GF-D8 (cell line): ENCODE measurements at places on chromosomes 3 and 15.

DNA sequence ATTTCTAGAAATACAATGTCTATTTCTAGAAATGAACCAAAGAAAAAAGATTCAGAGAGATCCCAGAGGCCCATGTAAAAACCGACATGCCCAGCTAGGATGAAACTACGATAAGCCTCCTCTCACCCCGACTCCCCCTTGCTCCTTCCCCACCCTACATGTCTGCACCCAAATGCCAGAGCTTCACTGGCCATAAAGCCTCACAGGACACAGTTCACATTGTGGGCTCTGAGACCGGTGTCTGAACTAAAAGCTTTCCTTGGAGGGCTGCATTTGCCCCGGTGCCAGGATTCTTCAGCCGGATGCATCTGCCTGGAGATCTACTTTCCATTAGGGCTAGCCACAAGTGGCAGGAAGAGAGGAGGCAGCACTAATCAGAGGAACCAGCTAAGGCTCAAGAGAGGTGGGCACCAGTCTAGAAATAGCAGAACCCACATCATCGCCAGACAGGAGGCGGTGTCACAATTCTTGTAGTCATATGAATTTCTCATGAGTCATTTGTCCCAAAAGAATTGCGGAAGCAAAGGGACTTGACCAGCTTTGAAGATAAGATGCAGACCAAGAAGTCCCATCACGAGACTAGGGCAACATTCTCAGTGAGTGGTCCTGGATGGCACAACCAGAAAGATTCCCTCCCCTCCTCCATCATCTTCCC, 353.6 kb downstream of the NTRK3 start:
- DNase-seq: peak; percentile 31

DNA sequence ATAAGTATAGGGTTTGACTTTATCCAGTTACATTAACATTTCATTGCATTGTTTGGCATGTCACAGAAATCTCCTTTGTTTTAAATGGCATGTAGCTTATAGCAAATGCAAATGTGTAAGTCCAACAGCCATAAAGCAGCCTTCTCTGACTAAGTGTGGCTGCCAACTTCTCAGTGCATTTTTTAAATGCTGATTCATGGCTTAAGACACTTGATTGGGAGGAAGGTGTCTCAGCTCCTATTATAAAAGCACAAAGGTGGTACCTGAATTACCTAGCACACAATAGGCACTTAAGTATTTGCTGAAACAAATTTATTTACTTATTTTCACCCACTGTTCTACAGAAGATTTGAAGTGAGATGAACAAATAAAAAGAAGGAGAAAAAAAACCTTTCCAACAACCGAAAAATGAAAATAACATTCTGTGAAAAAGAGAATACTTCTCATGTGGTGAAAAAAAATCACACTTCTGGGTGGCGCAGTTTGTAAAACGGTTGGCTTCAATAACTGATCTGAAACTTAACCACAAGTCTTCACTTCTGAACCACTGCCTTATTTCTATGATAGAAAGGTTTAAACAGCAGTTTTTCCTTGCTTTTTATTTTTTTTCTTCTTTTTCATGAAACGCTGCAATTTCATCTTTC, 105.5 kb upstream of the ICE2 start:
- no peak for DNase-seq

GRCh38 chr15:45089712-45090373, 24.1 kb downstream of the DUOX2 start:
- DNase-seq: no peak

- DNase-seq: peak; percentile 37
Measured at GRCh38 chr15:51649659-51650521, 27.3 kb upstream of the DMXL2 start.

- DNase-seq: no peak
Measured at GRCh38 chr3:151015767-151016477, 43.4 kb upstream of the CLRN1 start.

- DNase-seq: peak; percentile 69
Measured at GRCh38 chr3:69058180-69058946, 6.2 kb upstream of the TMF1 start.

DNA sequence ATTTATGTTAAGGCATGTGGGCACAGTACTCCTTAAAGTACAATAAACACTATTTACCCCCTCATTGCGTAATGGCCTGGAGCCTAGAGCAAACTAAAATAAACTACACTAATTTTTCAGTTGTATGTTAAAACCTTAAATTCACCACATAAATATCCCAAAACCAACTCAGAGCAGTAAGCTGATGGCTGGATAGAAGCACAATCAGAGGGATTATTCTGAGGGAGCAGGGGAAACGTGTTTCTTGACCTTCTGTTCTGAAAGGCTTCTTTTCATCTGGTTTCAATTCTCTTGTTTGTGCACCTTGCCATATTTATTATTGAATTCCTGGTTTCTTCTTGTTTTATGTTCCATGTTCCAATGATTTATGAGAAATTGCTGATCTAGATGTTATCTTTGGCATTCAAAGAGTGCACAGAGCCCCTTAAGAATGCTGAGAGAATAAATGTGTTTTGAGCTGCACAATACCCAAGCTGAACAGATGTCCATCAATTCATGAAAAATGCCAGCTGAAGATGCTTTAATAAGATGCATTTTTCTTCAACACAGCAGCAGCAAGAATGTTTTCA, 29.6 kb downstream of the RPL22L1 start:
- DNase-seq: no peak

DNA sequence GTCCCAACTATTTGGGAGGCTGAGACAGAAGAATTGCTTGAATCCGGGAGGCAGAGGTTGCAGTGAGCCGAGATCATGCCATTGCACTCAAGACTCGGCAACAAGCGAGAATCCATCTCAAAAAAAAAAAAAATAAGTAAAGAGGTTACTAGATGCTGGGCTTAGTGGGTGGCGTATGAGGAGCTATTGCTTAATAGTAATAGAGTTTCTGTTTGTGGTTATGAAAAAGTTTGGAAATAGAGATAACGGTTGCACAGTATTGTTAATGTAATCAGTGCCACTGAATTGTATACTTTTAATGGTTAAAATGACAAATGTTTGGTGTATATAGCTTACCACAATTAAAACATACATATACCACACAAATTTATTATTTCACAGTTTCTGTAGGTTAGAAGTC, 14.7 kb upstream of the HHATL start:
- DNase-seq: no peak

GRCh38 chr15:75786575-75786947, 56.7 kb upstream of the UBE2Q2 start:
- no peak for DNase-seq

GRCh38 chr15:67148196-67148701, 82.8 kb downstream of the SMAD3 start:
- DNase-seq: peak; percentile 11

GRCh38 chr15:56356616-56357015, 8.6 kb upstream of the TEX9 start:
- DNase-seq: no peak

DNA sequence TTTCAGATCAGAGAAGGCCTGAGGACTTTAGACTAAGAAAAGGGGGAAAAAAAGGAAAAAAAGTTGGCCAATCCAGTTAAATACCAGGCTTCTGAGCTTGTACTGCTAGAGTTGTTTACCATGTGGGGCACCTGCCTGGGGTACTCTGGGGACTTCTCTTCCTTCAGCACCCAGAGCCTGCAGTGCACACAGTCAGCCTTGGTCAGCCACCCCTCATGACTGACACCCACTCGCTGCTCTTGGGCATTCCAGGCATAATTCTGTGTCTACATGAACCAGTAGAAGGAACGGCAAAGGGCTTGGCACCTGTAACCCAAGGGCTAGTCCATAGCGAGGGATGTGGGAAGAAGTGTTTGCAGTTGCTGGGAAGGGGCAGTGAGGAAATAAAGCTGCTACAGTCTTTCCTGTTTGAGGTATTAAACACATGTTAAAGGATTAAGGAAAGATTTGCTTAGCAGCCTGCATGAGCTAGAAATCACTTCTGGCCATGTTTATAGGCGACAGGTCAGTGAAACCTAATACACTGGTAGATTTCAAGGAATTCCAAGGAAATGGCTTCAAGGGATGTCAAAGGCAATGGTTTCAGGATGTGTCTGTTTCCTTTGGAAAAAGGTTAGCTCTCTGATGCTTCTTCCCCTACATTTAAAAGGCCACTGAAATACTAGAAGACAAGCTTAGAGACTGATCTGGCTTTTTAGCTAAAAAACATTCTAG, 232.5 kb downstream of the CHST2 start:
- DNase-seq: no peak

- no peak for DNase-seq
Measured at GRCh38 chr3:137770835-137771399, 6.8 kb downstream of the SOX14 start.

- no peak for DNase-seq
Measured at GRCh38 chr15:41698779-41699178, 38.6 kb downstream of the MGA start.

- DNase-seq: no peak
Measured at GRCh38 chr15:25883463-25884259, 20.5 kb upstream of the ATP10A start.

GRCh38 chr3:35757991-35758757, 118.8 kb downstream of the ARPP21 start:
- DNase-seq: no peak

DNA sequence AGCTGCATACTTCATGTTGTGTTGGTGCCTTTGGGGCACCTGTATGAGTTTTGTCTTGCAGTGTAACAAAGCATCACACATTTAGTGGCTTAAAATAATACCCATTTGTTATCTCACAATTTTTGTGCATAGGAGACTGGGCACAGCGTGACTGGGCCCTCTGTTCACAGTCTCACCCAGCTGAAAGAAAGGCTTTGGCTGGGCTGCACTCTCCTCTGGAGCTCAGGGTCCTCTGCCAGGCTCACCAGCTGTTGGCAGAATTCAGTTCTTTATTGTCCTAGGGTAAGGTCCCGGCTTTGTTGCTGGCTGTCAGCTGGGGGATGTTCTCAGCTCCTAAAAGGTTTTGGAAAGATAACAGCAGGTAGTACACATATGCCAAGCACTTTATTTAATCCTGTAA, 263.3 kb downstream of the CLSTN2 start:
- no peak for DNase-seq

DNA sequence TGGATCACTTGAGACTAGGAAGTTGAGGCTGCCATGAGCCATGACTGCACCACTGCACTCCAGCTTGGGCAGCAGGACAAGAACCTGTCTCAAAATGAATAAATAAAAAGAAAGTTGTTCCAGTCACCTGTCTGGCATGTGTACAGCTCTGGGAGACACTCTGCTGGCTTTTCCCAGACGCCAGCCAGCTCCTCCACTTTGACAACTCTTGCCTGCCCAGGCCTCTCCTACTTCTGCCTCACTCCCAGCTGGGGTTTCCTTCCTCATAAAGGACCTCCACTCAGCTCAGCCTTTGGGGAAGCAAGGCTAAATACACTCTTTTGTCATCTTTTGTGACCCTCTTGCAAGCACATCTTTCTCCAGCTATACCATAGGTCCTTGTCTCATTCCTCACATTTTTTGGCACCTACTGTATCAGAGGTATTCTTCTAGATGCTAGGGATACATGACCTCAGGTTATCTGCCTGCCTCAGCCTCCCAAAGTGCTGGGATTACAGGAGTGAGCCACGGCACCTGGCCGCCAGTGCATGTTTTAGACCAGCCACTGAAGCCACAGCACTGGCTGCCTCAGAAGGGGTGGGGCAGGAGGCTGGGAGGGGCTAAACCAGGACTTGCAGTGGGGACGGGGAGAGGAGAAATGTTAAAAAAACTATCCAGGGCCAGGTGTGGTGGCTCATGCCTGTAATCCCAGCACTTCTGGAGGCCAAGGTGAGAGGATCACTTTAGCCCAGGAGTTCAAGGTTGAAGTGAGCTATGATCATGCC, 10.0 kb upstream of the ELP6 start:
- no peak for DNase-seq

- no peak for DNase-seq
Measured at GRCh38 chr15:91246998-91247397, 146.9 kb downstream of the SV2B start.

GRCh38 chr3:125125821-125126245, 70.0 kb upstream of the HEG1 start:
- DNase-seq: peak; percentile 79

DNA sequence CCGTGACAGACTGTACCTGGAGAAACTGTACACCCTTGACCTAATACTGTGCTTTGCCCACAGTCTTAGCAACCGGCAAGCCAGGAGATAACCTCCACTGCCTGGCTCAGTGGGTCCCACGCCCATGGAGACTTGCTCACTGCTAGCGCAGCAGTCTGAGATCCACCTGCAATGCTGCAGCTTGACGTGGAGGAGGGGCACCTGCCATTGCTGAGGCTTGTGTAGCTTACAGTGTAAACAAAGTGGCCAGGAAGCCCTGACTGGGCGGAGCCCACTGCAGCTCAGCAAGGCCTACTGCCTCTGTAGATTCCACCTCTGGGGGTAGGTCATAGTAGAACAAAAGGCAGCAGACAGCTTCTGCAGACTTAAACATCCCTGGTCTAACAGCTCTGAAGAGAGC, 189.3 kb downstream of the EDEM1 start:
- no peak for DNase-seq

- no peak for DNase-seq
Measured at GRCh38 chr3:13404626-13405452, 15.3 kb downstream of the NUP210 start.

DNA sequence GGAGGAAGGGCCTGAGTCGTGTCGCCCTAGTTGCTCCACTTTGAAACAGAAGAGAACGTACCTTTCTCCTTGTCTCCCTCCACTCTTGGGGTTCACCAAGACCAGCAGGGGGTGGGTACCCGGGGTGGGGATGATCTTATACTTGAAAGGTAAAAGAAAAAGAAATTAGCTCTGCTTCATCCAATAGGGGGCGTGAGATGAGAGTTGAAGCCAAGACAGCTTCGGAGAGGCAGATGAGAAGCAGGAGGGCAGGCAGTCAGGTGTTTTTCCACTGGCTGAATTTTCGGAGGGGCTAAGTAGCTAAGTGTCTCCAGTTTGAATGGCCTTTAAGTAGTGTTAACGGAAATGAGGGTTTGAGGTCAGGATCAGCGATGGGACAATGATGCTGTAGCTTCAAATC, 100.4 kb downstream of the DGKG start:
- no peak for DNase-seq

DNA sequence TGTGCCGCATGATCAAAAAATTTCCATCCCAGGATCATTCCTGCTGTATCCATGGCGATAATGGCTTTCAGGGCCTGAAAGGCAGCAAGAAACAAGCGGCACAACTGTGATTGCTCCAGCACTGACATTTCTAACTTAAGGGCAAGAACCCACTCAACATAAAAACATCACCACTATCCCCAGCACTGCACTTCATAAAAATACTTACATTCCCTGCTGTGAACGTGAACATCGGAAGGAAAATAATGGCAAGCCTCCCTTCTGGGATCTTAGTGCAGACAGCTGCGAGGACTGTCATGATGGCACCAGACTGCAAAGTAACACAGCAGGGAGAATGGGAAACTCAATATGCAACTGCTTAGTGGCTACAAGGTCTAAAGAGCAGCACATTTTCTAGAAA, 8.1 kb upstream of the MAP6D1 start:
- no peak for DNase-seq

DNA sequence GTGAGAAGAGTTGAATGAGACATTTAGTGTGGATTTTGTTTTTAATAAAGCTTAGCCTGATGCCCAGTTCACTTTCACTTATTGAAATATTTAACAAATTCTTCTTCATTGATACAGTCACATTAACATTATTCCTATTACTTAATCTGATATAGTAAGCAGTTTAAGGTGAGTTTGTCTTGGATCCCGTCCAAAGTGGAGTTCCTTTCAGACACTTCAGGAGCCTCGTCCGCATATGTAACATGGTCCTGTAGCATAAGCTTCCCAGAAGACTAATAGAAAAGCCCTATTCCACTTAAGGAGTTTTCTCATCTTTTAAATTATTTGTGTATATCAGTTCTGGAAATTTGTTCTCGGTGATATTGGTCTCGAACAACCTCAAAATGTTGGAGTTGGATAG, 39.7 kb upstream of the MLF1 start:
- no peak for DNase-seq

GRCh38 chr3:9218514-9218846, 31.0 kb downstream of the SRGAP3 start:
- DNase-seq: no peak
